ENCODE measurements at places on chromosomes 2 and 18.

GRCh38 chr2:190099890-190100697 is 37.6 kb upstream of the MSTN start:
- no peak for DNase-seq

DNA sequence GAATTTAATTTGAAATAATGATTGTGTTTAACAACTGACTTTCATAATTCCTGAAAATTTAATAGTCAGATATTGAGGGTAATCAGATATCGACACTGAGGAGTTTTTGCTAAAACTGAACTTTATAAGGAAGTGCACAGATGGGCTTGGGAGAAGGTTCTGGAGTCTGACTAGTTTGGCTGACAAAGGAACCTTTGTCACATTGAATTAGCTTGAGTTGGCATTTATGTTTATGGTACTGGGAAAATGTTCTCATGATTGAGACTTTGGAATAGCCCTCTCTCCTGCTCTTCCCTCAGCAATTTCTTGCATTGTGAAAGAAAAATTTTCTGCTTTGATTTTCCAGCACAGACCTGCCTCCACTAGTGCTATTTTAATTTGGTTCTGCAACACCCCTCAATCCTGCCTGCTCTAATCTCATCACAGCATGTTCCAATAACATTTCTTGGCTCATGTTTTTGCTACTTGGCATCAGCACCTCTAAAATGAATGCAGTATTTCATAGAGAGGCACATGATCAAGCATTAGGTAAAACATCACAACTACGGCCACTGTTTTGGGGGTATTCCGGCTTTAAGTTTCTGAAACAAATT is 133.9 kb upstream of the FSHR start:
- DNase-seq: no peak

- DNase-seq: no peak
Measured at GRCh38 chr18:44358402-44358801, 322.3 kb upstream of the SETBP1 start.

DNA sequence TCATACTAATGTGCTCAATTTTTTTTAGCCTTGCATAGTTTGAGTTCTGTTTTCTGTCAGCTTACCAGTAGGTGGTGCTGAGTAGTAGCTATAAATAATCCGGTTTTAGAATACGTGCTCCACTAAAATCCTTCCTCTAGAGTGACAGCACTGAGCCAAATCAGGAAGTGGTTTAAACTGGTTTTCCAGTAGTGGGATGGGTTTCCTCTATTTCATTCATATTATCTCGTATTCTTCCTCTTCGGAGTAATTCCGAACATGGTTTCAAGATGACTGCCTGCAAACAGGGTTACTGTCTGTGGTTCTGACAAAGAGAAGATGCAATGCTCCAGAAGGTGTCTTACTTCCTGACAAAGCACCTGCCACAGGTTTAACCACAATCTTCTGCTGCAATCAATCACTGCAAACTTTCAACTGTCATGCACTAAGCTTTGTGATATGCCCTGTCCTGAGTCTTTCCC is 496.9 kb upstream of the VRK2 start:
- no peak for DNase-seq
